ENCODE measurements at places on chromosomes 12 and 14.

DNA sequence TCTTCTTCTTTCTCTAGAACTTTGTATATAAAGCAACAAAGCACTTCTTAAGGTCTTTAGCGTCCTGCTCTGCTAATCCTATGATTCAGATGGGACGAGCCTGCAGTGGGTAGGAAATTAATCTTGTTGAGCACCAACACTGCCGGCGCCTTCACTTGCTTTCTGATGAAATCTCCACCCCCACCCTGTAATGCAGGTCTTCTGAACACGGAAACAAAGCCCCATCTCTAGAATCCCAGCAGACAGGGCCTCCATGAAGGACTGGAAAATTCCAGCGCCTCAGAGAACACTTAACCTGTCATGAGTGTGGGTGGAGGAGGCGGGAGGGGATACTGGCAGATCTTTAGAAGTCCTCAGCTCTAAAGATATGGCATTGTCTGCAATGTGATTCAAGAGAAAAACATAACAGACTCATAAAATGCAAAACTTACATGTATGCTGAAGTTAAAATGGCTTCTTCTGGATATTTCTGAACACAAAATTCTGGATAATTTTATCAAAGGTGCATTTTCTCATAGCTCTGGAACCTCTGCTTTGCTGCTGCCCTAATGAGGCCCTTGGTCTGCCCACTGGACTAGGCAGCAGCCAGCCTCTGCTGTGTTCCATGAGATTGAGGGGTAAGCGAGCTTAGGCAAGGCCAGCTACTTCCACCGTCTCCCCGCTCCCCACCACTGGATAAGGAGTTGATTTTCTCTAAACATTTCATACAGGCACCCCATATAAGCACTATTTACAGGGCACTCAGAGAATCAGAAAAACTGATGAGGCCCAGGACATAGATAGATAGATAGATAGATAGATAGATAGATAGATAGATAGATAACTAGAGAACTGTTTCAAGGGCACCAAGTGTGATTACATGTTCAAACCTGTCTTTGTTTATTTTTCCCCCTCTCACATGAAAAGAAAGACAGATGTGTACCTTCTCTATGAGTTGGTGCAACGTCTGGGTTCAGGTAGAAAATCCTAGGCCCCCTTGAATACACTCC lies 43.1 kb downstream of the ZFP36L1 start:
- DNase-seq, result no peak

DNA sequence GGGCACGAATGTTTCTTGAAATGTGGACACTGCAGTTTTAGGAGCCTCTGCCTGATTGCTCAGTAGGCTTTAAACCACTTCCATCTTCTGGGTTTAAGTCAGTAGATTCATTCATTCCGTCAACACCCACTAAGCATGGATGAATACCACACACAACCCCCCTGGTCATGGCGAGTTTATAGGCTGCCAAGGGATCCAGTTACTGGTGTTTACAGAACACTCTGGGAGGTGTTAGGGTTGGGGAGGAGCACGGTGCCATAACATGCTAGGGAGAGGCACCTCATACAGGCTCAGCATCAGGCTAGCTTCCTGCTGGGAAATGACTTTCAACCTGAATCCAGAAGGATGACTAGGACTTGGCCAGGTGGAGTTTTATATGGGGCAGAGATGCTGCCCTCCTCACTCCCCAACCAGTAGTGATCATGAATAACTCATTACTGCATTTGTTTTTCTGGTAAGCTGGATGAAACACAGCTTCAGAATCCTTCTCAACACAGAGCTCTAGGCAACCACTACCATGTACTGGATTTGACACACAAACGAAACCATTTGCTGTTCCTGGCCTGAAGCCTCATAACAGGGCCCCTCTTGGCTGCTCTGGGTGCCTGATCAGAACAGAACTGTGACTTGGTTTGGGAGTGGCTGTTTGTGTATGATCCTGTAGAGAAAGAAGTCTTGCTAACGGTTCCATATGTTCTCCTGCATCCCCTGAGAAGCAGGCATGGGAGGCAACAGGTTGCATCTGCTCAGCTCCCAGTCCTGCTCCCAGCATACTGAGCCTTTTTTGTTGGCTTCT lies 47.9 kb downstream of the FBXW8 start:
- DNase-seq, result no peak

GRCh38 chr14:105021656-105022275 lies 883 bp upstream of the CDCA4 start:
- DNase-seq, result no peak

DNA sequence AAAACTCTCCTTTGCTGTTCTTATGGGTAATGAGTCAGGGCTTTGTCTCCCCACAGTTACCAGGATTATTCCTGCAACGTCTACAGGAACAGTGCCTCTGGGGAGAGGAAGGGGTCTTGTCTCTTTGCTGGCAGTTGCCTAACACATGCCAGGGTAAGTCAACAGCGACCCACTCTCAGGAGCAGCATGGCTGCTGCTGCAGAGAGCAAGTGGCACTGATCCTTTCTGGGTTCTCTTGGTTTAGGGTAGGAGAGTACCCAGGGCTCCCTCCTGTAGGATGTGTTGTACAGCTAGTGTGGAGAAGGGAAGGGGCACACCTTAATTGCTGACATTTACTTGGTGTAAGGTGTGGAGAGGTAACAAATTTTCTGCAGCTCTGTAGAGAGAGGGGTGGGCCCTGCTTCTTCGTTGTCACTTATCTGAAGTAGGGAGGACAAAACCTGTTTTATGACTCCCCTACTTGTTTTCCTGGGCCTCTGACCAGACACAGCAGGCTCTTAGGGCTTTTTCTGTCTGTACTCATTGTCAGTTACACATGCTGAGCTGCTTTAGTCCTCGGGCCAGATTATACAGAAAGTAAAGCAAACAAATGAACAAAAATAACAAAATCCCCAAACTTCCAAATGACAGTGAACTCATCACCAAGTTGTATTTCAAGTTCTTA lies 168.2 kb downstream of the ACSS3 start:
- no peak for DNase-seq

GRCh38 chr14:80809663-80810062 lies 131.9 kb downstream of the CEP128 start:
- no peak for DNase-seq

- no peak for DNase-seq
Measured at GRCh38 chr14:64792231-64792630, 87.5 kb downstream of the SPTB start.

Data from stimulated activated CD8-positive, alpha-beta memory T cell treated with anti-CD3 and anti-CD28 coated beads, Interleukin-15, amount 100 ng/mL, for 48 hours (primary cell).